ENCODE measurements at places on chromosomes 2 and 18.

- DNase-seq: no peak
These were observed 540 bp downstream of the ATP9B start for GRCh38 chr18:79069717-79070151.

DNA sequence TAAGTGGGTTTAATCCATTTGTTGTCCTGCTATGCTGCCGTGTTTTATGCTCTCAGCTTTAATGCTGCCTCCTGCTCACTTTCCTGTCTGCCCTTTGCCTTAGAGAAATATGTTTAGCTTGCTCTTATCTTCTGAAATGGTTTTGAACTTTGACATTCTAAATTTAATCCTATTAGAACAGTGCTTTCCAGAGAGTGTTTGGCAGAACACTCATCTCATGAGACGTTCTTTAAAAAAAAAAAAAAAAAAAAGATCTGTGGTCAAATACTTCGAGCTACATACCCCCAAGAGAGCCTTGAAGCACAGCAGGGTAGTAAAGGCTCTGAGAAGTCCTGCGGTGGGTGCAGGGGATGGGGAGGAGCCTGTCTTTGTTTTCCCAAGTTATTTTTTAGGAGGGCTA lies 161.3 kb downstream of the SPP2 start:
- DNase-seq: peak; percentile 10

- DNase-seq: no peak
These were observed 1130.7 kb upstream of the FAM98A start for GRCh38 chr2:34729845-34730244.

DNA sequence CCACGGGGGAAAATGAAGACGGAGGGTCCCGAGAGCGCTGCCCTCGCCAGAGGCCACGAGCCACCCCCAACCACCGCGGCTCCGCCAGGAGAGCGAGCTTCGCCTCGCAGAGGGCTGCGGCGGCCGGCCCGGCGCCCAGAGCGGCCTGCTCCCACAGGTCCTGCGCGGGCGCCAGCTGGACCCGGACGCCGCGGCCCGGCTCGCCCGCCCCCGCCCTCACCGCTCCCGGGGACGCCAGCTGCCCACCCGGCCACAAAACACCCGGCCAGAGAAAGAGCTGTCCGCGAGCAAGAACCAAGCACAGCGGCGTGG lies 709 bp downstream of the PTPN2 start:
- DNase-seq: no peak

GRCh38 chr2:85779641-85780315 lies 26.0 kb downstream of the ATOH8 start:
- no peak for DNase-seq

- no peak for DNase-seq
These were observed 1176.5 kb upstream of the TMEFF2 start for GRCh38 chr2:193371200-193371599.

GRCh38 chr2:50116096-50117010 lies 915.6 kb downstream of the NRXN1 start:
- DNase-seq: no peak

DNA sequence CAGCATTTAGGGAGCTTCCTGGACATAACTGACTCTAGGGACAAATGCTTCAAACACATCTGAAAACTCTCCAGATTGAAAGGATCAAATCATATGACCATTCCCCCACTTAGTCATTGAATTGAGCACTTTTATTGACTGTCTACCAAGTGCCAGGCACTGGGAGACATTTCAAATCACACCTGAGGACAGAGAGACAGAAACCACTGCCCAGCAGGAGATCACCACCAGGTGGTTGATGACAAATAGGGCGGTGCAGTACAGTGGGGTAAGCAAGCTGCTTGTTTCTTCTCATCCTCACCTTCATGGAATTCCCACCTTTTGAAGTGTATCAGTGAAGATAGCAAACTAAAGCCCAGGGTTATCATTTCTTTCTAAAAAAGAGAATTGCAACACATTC lies 19.0 kb upstream of the CXCR4 start:
- DNase-seq: no peak

GRCh38 chr2:20635113-20635510 lies 15.8 kb downstream of the HS1BP3 start:
- no peak for DNase-seq

GRCh38 chr2:219178377-219179175 lies 501 bp downstream of the RETREG2 start:
- peak; percentile 49 for DNase-seq

DNA sequence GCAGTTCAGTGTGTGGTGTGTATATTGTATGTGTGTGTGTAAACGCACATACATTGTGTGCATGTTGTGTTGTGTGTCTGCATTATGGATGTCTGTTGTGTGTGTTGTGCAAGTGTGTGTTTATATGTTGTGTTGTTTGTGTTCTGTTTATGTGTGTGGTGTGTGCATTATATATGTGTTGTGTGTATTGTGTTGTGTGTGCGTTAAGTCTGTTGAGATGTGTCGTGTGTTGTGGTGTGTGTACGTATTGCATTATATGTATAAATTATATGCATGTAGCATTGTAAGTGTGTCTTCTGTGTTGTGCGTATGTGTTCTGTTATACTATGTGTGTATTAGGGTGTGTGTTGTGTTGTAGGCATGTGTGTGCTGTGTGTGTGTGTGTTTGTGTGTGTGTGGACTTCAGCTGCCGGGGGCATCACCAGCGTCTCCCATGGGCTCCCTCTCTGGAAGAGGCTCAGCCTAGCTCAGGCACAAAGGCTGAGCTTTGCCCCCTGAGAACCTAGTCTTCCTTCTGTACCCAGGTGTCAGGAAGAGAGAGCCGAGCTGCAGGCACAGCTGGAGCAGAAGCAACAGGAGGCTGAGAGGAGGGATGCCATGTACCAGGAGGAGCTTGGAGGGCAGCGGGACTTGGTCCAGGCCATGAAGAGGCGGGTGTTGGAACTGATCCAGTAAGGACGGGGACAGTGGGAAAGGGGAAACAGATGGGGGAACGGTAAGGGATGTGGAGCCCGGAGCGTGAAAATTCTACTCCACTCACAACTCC lies 13.7 kb downstream of the RUFY4 start:
- no peak for DNase-seq
